NCI-H69 (cell line): ENCODE measurements at places on chromosomes 2 and 18.

- no peak for DNase-seq
These were observed 35.2 kb downstream of the TRPM8 start for GRCh38 chr2:233952335-233952734.

DNA sequence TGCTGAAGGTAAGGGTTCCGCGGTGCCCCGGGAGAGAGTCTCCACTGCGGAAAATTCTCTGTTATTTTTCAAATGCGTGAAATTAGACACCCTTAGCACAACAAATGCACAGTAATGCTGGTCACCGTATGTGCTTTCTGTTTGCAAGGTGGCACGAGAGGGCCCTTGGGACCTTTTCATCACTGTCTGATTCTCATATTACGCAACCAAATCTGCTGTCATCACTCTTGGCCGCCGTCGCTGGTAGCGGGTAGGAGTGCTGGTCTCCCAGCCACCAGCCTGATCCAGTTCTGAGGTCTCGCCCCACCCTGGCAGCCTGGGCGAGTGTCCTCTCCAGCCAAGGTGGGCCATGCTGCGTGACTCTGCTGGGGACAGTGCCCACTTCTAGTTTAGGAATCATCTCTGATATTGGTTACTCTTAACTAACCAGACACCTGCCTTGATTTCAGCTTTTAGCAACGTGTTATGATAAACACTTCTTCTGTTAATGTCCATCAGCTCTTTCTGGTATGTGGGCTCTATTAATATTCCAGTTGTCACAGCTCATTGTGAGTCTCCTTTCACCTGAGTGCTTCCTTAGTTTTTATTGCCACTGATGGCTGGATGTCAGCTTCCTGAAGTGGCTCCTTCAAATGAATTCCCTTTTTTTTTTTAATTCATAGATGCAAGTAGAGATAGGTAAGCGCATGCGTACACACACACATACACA, 199.4 kb downstream of the GBX2 start:
- no peak for DNase-seq

- no peak for DNase-seq
These were observed 35.7 kb upstream of the SLC8A1 start for GRCh38 chr2:40487602-40488001.

DNA sequence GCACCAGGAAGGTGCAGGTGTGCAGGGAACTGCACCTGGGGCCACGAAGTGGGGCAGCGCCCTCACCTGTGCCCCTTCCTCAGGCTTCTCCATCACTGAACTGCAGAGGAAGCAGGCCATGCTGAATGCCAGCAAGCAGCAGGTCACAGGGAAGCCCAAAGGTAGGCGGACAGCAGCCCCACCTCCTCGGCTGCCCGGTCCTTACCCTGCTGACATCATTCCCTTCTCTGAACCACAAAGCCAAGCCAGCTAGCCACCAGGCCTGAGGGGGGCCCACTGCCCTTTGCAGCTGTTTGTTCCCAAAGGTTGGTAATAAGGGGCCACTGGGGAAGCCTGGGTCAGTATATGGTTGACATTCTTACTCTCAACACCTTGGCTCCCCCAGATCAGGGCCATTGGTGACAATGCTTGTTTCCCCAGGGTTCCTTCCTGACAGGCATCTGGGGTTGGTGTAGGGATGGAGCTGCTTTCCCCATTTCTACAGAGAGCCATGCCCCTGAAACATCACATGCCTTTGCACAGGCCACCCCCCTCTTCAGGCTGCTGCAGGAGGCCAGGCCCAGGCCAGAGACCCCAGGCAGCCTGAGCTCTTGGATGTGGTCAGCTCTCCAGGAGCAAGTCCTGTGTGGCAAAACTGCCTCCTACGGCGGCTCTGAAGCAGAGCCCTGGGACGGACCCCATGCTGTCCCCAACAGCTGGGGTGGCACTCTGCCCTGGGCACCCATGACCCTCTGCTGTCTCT, 47.8 kb downstream of the FAM168B start:
- no peak for DNase-seq

DNA sequence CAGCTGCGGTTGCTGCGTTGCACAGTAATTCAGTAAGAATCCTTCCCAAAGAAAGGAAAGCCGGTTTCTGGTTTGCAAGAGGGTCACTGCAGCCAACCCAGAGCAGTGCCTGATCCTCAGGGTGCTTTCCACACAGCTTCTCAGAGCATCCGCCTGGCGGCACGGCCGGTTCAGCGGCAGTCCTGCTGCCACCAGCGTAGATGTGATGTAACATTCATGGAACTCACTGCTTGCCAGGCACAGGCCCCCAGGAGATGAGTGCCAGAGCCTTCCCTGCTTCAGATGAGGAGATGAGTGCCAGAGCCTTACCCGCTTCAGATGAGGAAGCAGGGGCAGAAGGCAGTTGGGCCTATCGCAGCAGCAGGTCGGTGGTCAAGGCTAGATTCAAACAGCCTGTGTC, 230.2 kb downstream of the GBX2 start:
- DNase-seq = no peak

- no peak for DNase-seq
These were observed 14.5 kb upstream of the DARS1 start for GRCh38 chr2:135999899-136000298.

DNA sequence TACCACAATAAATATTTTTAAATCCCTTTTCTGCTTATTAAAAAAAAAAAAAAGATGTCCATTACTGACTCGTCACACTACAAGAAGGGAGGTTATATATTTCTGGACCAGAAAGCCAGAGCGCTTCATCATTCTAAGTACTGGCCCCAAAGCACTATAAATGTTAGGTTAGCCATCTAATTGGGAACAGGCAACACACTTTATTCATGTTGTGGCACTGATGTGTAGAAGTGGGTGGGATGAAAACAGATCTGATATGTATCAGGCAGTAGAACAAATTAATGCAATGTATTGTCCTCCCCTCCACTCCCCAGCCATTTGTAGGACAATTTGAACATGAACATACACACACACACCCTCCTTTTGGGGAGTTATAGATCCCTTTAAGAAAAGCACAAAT, 24.4 kb downstream of the LANCL1 start:
- DNase-seq = no peak

DNA sequence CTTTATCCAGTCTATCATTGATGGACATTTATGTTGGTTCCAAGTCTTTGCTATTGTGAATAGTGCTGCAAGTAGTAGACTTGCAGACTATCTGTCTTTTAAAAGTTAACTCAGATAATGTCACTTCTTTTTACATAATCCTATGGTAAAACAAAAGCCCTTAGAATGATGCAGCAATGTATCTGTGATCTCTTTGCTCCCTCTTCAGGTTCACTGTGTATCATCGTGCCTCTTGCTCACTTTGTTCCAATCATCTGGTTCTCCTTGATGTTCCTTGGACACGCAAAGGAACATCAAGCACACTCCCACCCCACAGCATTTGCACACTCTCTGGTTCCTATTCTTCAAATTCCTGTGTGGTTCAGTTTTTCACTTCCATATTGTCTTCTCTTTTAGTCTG, 472.5 kb upstream of the ZNF804A start:
- no peak for DNase-seq

GRCh38 chr2:23498943-23499342, 114.0 kb downstream of the KLHL29 start:
- no peak for DNase-seq

GRCh38 chr2:45688479-45689298, 37.2 kb downstream of the PRKCE start:
- DNase-seq = no peak

- DNase-seq = peak; percentile 55
These were observed 43.9 kb upstream of the STPG4 start for GRCh38 chr2:47198985-47199451.

- no peak for DNase-seq
These were observed 27.5 kb upstream of the REEP1 start for GRCh38 chr2:86364894-86365293.

GRCh38 chr18:59340312-59340711, 18.8 kb downstream of the LMAN1 start:
- DNase-seq = no peak

GRCh38 chr2:30678410-30679137, 128.7 kb downstream of the CAPN13 start:
- no peak for DNase-seq
